ENCODE measurements at places on chromosomes 13 and 19.

- DNase-seq = no peak
These were observed 131.5 kb upstream of the MCF2L start for GRCh38 chr13:112837371-112838037.

- DNase-seq = no peak
These were observed 47.9 kb downstream of the COL4A1 start for GRCh38 chr13:110258876-110259631.

DNA sequence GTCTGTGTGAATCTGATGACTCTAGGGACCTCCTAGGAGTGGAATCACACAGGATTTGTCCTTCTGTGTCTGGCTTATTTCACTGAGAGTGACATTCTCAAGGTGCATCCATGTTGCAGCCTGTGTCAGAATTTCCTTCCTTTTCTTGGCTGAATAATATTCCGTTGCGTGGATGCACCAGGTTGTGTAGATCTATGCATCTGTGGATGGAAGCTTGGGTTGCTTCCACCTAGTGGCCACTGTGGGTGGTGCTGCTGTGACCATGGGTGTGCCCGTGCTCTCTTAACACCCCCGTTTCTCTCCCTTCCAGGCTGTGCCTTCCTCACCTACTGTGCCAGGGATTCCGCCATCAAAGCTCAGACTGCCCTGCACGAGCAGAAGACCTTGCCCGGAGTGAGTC is 26.2 kb downstream of the CELF5 start:
- DNase-seq = no peak

GRCh38 chr13:51862957-51863356 is 1.2 kb downstream of the CCDC70 start:
- no peak for DNase-seq

DNA sequence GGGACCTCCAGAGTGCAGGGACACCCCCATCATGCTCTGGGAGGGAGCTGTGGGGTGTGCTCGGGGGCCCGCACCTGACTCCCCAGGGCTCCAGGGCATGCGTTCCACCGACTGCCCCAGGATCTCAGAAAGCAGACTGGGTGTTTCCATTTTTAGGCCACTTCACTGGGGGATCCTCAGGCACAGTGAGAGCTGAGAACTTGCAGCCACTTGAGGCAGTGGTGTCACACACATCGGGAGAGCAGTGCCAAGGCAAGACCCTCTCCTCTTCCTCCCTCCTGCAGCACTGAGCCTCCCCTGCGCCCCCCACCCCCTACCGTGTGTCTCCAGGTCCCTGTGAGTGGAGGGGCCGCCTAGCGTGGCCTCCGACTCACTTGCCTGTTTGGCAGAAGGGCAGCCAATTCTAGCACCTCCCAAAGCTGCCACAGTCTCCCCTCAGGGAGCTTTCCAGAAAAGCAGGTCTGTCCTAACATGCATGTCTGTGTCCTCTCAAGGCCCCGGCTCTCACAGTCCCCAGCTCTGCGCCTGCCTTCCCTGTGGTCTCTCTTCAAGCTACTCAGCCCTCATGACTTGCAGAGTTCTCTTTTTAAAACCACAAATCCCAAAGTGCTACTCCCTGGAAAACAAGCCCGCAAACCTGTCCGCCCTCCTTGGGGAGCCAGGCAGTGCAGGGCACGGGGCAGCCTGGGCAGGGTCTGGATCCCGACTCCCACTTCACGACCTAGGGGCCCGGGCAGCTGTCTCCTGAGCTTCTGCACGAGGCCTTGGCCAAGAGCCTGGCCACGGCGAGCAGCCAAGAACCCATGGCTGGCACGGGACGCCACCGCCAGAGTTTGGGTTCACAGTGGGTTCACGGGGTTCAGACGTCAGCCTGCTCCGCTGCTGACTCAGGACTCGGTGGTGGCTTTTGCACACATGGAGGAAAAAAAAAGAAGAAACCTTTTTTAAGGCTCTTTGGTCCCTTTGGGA is 94.1 kb downstream of the STK24 start:
- DNase-seq = no peak

DNA sequence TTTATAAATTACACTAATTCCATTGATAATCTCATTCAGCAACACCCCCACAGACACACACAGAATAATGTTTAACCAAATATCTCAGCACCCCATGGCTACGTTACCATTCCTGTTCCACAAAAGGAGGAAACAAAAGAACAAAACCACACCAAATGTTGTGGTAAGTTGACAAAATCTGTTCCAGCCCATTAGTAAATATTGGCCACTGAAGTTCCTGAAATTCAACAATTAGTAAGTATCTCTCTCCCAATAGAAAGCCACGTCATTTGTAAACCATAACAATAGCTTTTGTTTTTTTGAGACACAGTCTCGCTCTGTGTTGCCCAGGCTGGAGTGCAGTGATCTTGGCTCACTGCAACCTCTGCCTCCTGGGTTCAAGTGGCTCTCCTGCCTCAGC is 2.3 kb upstream of the FCAR start:
- no peak for DNase-seq

DNA sequence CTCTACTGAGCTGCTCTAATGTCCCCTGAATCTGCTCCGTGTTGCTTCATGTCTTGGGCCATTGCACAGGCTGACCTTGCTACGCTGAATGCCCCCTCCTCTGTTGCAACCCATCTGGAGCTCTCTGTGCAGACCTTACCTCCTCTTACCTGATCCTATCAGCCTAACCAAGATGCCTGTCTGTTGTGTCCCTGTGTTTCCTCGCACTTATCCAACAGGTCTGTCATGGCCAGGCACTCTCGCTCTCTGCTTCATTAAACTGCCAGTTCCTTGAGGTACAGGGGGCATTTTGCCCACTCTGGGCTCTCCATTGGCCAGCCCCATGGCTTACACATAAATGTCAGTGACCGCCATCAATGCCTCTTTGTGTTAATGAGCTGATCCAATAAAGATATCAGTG is 277.7 kb upstream of the TSHZ3 start:
- DNase-seq = no peak

DNA sequence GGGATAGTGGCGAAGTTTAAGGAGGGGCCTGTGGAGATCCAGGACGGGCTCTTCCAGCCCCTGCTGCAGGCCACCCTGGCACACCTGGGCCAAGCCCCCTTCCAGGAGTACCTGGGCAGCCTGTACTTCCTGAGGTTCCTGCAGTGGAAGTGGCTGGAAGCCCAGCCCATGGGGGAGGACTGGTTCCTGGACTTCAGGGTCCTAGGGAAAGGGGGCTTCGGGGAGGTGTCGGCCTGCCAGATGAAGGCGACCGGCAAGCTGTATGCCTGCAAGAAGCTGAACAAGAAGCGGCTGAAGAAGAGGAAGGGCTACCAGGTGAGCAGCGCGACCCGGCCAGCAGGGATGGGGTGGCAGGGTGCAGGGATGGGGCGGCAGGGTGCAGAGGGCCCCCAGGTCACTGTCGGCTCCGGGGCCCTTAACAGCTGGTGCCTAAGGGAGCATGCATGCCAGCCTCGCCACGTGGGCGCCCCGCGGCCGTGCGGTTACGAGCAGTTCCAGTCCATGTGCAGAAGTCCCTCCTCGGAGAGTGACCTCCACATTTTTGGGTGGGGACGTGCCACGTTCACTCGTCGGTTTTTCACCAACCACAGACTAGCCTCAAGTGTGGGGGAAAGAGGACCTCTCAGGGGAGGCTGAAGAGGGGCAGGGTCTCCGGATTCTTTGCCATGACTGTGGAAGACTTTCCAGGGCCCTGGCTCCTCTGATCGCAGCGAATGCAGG is 912 bp downstream of the GRK1 start:
- no peak for DNase-seq

DNA sequence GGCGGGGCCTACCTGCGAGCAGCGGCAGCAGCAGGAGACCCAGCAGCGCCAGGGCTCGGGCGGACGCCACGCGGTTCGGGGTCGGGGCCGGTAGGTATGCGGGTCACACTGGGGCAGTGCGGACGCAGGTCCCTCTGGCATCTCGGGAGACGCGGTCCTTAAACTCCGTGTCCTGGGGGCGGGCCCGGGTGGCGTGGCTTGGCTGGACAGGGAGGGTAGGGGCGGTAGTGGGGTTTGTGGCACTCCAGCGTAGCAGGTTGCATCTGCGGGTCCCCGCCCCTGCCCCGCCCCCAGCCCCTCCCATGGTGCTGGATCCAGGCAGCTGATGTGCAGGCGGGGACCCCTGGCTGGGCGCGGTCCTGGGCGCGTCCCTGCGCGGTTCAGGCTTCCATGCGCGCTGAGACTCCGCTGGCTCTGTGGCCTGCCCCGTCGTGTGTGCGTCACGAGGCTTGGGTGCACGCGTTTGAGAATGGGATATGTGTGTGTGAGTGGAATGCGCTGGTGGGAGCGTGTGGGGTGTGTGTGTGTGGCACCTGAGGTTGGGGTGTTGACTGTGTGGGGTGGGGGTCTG is 96.1 kb downstream of the WTIP start:
- DNase-seq = no peak
